Inflammatory macrophage treated with lipopolysaccharide for 1 hour (primary cell): ENCODE measurements at places on chromosomes 1 and 21.

- no peak for DNase-seq
Observed at GRCh38 chr1:30506291-30507015, 216.9 kb downstream of the MATN1 start.

DNA sequence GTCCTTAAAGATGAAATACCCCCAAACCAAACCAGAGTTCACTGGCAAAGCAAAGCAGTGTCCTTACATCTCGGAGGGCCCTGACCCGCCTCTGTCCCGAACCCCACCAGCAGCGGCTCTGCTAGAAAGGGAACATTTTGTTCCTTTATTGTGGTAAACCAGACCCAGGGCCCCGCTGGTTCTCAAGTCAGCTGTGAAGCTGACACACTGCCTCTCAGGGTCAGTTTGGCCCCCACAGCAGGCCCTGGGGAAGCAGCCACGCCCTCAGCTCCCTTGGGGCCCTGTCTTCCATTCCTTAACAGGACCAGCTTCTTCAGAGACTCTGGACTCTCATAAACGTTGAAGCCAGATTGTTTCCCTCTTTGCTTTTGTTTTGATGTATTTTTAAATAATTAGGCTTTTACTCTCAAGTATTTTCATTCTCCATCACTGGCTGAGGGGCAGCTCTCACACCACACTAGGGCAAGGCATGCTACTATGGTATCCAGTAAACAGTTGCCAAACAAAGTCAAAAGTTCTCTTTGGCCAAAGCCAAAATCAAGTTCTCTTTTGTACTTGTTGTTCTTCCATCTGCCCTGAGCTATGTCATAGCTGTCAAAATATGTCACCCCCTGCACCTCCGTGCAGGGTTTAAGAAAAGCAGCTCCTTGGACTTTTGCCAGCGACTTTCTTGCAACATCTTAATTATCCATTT, 61.1 kb upstream of the ANGPTL1 start:
- no peak for DNase-seq

- DNase-seq = no peak
Observed at GRCh38 chr1:183570451-183570850, 19.8 kb downstream of the NCF2 start.

DNA sequence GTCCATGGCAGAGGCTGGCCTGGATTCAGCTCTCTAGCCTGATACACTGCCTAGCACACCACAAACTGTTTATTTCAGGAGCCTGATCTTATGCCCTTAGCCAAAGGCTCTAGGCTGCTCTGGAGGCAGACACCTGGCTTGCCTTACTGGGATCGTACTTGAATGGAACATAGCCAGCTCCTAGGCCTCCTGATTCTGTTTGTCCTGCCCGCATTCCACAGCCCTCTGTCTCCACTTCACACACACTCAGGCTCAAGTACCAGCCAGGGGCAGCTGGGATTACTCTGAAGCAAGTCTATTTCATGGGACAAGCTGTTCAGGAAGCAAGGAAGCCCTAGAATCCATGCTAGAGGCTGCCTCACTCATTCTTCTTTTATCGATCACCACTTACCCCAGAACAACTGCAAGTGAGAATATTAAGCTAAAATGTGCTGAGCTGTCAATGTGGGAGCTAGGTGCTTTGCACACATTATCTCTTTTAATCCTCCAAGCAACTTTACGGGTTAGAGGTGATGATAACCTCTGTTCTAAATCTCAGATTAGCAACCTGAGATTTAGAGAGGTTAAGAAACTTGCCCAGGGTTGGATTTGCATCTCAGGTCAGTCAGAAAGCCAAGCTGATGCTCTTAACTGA, 31.1 kb upstream of the CYP4B1 start:
- no peak for DNase-seq

- DNase-seq = no peak
Observed at GRCh38 chr1:41780916-41781315, 137.8 kb downstream of the HIVEP3 start.
